Activated T-helper 1 cell treated with Interleukin-2 at 50 U/mL for 16 hours (primary cell): ENCODE measurements at places on chromosomes 1 and 21.

DNA sequence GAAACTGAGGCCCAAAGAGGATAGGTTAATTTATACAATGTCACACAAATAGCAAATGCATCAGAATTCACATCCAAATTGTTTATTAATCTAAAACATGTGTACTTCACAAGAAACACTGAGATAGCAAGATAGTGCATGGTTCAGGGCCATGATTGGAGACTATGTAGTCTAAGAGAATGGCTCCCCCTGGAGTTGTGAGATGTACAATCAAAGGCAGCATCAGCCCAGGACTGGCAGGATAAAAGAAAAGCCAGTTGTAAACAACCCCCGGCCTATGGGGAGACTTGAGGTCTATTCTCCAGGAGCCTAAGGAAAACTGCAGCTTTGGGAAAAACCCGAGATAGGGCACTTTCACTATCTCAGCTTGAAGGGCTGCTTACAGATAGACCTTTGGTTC is 511.0 kb downstream of the OMA1 start:
- no peak for DNase-seq

- no peak for DNase-seq
These were observed 492 bp downstream of the HLX start for GRCh38 chr1:220879509-220880361.

- no peak for DNase-seq
These were observed 24.7 kb upstream of the ATP5PO start for GRCh38 chr21:33940164-33940880.

DNA sequence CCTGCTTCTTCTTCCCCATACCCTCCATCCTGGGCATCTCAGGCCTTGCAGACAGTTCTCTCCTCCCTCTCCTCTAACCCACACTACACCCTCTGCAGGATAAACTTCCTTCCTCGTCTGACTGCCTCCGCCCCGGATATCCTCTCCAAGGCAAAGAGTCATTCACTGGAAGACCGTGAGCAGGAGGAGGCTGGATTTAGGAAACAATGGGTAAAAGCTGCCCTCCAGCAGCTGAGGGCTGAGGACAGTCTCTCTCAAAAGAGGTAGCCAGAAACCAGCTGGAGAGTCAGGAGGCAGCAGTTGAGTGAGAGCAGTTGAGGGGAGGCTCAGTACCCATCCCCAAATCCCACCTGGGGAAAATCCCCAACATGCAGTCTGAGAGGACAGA is 1.4 kb downstream of the CSRP1 start:
- no peak for DNase-seq

DNA sequence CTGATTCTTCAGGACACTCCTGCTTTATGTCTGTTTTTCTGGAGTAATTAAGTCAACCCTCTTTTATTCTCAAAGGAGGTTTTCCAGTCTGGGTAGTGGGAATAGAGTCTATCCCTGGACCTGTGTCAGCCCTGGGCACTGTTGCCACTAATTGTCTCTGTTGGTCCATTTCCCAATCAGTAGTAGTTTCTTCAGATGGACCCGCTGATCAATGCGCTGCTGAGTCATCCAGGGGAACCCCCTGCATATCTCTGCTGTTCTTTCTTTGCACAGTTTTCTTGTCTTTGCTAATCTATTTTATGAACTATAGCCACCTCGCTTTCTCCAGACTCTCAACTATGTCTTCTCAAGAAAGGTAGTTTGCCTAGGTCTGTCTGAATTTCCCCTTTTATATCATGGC is 82.5 kb downstream of the TNNI3K start:
- no peak for DNase-seq

GRCh38 chr1:236508593-236509027 is 15.2 kb upstream of the LGALS8 start:
- DNase-seq, result no peak

DNA sequence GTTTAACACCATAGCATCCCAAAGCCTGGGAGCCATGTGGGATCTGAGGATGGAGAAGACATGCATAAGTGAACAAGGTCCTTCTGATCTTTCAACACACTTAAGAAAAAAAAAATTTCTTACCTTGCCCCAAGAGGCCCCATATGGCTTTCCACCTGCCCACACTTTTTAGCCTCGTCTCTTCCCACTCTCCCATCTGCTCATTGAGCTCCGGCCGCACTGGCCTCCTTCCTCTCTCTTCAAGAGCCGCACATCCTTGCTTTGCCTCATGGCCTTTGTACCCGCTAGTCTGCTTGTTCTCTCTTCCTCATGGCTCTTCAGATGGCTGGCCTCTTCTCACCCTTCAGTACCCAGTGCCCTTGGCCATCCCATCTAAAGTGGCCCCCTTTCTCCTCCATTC is 70.2 kb upstream of the PDE4B start:
- DNase-seq, result no peak
